ENCODE measurements at places on chromosomes 1 and 21.

DNA sequence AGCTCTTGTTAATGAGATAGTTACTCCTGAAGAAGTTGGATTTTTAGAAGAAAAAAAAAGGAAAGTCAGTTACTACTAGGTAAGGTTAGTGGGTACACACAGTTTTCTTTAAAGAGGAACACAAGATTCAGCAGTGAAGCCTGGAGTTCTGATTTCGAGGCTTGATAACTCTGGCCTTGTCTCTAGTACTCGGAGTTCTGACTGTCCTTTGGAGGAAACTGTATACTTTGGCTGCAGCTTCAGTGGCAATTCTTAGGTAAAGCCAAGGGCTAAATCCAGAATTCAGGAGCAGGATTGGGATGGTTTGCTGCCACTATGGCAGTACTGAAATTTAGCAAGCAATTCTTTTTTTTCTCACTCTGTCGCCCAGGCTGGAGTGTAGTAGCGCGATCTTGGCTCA, 9.2 kb downstream of the ACADM start:
- no peaks in the 10 kb centered on the region for H3K4me1 ChIP-seq
- H3K36me3 ChIP-seq, result peaks cover 12% of the 10 kb centered on the region
- no peak overlapping the region for H3K27ac ChIP-seq
- DNase-seq, result no peak
- no peaks in the 10 kb centered on the region for H3K27me3 ChIP-seq

GRCh38 chr1:54934869-54935268, 45.6 kb upstream of the TMEM61 start:
- H3K36me3 ChIP-seq, result peaks cover 17% of the 10 kb centered on the region
- H3K4me1 ChIP-seq, result peaks cover 4% of the 10 kb centered on the region
- no peak overlapping the region for H3K27ac ChIP-seq
- H3K27me3 ChIP-seq, result no peaks in the 10 kb centered on the region
- H3K4me3 ChIP-seq, result no peak overlapping the region
- DNase-seq, result no peak

- H3K4me1 ChIP-seq, result no peaks in the 10 kb centered on the region
- H3K36me3 ChIP-seq, result no peaks in the 10 kb centered on the region
- H3K27me3 ChIP-seq, result no peaks in the 10 kb centered on the region
Measured at GRCh38 chr1:22362626-22363402, 88.8 kb upstream of the ZBTB40 start.

DNA sequence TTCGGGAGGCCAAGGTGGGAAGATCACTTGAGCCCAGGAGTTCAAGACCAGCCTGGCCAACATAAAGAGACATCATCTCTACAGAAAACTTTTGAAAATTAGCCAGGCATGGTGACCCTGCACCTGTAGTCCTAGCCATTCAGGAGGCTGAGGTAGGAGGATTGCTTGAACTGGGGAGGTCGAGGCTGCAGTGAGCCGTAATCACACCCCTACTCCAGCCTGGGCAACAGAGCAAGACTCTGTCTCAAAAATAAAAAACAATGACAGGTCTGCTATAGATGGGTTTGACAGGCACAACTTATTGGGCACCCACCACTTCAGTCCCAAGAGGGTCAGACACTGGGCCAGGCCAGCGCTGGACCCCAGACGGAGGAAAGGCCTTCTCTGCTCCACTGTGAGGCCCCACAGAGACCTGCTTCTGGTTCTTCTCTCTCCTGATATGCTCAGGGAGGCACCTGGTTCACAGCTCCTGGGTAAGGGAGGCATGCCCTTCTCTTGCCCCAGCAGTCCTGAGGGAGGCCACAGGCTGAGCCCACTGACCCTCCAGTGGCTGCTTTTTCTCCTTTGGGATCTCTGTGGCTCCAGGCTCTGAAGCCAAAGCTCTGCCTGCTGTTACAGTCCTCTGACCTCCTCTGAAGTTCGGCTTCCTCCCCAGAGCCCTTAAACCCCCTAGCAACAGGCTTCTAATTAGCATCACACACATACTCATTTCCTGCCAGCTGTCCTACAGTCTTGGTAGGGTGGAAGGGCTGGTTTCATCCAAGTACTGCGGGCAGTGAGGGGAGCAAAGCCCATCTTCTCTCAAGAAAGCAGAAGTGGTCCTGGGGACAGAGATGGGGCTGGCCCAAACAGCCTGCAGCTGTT, 14.4 kb downstream of the S100A16 start:
- peak; percentile 87 for DNase-seq
- no peaks in the 10 kb centered on the region for H3K27me3 ChIP-seq

- H3K4me1 ChIP-seq, result no peaks in the 10 kb centered on the region
- H3K27ac ChIP-seq, result no peak overlapping the region
- H3K36me3 ChIP-seq, result peaks cover 4% of the 10 kb centered on the region
Measured at GRCh38 chr21:43318841-43319781, 107.8 kb downstream of the SIK1 start.

GRCh38 chr1:53371851-53372250, 44.0 kb upstream of the LRP8 start:
- peaks cover 2% of the 10 kb centered on the region for H3K4me1 ChIP-seq
- no peaks in the 10 kb centered on the region for H3K36me3 ChIP-seq
- H3K4me3 ChIP-seq, result no peak overlapping the region
- peak; percentile 16 for DNase-seq
- no peak overlapping the region for H3K27ac ChIP-seq

GRCh38 chr1:42674682-42675081, 7.5 kb upstream of the YBX1 start:
- H3K27me3 ChIP-seq, result no peaks in the 10 kb centered on the region
- H3K36me3 ChIP-seq, result peaks cover 32% of the 10 kb centered on the region
- H3K27ac ChIP-seq, result no peak overlapping the region
- H3K4me1 ChIP-seq, result no peaks in the 10 kb centered on the region

- no peaks in the 10 kb centered on the region for H3K27me3 ChIP-seq
- H3K36me3 ChIP-seq, result no peaks in the 10 kb centered on the region
- H3K27ac ChIP-seq, result no peak overlapping the region
Measured at GRCh38 chr1:117694543-117694942, 88.7 kb downstream of the TENT5C start.

- peak overlapping the region; percentile 93 for H3K4me3 ChIP-seq
- peaks cover 1% of the 10 kb centered on the region for H3K36me3 ChIP-seq
- peak overlapping the region; percentile 44 for H3K27ac ChIP-seq
- H3K27me3 ChIP-seq, result no peaks in the 10 kb centered on the region
- DNase-seq, result no peak
Measured at GRCh38 chr1:70353601-70354331, 756 bp downstream of the ANKRD13C start.

GRCh38 chr1:159067699-159068621, 8.6 kb downstream of the AIM2 start:
- no peak for DNase-seq
- H3K27me3 ChIP-seq, result no peaks in the 10 kb centered on the region
- H3K36me3 ChIP-seq, result no peaks in the 10 kb centered on the region
- no peak overlapping the region for H3K27ac ChIP-seq

- no peak overlapping the region for H3K27ac ChIP-seq
- 0 out of 3 replicates have a peak overlapping the region, but pooled peaks have one; percentile 28 for H3K4me3 ChIP-seq
- DNase-seq, result no peak
- peaks cover 18% of the 10 kb centered on the region for H3K4me1 ChIP-seq
Measured at GRCh38 chr1:21320410-21321108, 30.3 kb upstream of the ECE1 start.

- H3K4me1 ChIP-seq, result peaks cover 6% of the 10 kb centered on the region
- peaks cover 24% of the 10 kb centered on the region for H3K36me3 ChIP-seq
- no peak for DNase-seq
- H3K4me3 ChIP-seq, result peak overlapping the region; percentile 91
Measured at GRCh38 chr1:234605983-234606783, 3.8 kb downstream of the IRF2BP2 start.

- H3K27me3 ChIP-seq, result no peaks in the 10 kb centered on the region
- peaks cover 2% of the 10 kb centered on the region for H3K4me1 ChIP-seq
- H3K36me3 ChIP-seq, result no peaks in the 10 kb centered on the region
- DNase-seq, result no peak
Measured at GRCh38 chr1:92953491-92953890, 7.8 kb downstream of the DIPK1A start.

- no peak overlapping the region for H3K27ac ChIP-seq
- no peaks in the 10 kb centered on the region for H3K4me1 ChIP-seq
- H3K4me3 ChIP-seq, result no peak overlapping the region
- peaks cover 8% of the 10 kb centered on the region for H3K36me3 ChIP-seq
- no peak for DNase-seq
Measured at GRCh38 chr21:34559089-34559631, 47.1 kb upstream of the KCNE1 start.

DNA sequence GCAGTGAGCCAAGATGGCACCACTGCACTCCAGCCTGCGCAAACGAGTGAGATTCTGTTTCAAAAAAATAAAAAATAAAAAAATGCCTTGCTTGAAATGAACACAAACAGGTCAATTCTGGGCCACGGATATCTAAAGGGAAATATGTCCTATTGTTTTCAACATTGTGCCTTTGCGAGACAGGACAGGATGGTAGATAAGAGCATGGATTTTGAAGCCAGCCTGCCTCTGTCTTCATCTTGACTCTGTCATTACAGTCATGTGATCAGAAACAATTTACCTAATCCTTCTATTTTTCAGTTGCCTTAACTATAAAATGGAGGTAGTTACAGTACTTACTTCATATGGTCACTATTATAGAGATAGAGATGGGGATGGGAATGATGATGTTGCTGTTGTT, 56.7 kb upstream of the ZSWIM5 start:
- H3K27ac ChIP-seq, result no peak overlapping the region
- H3K36me3 ChIP-seq, result peaks cover 17% of the 10 kb centered on the region
- DNase-seq, result no peak
- H3K4me3 ChIP-seq, result no peak overlapping the region

- H3K27ac ChIP-seq, result no peak overlapping the region
- DNase-seq, result no peak
- no peak overlapping the region for H3K4me3 ChIP-seq
Measured at GRCh38 chr1:170214117-170215032, 68.6 kb downstream of the NTMT2 start.

GRCh38 chr1:218415726-218416125, 70.6 kb downstream of the TGFB2 start:
- no peak overlapping the region for H3K27ac ChIP-seq
- no peak for DNase-seq
- H3K36me3 ChIP-seq, result peaks cover 20% of the 10 kb centered on the region
- H3K4me3 ChIP-seq, result no peak overlapping the region
- no peaks in the 10 kb centered on the region for H3K4me1 ChIP-seq

DNA sequence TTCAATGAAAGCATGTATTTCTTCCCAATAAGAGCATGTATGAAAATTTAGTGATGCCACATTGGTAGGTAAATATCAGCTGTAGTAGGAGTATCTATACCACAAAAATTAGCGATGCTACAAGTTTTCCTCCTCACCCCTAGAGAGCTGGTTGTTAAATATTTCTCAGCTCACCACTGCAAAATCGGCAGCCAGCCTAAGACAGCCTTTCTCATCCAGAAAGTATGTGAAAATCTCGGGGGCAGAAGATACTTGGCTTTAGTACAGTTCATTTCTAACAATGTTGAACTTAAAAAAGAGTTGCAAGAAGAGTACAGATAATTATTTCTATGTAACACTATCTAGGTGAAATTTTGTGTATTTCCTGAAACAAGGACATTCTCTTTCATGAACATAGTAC, 235.4 kb downstream of the TPR start:
- no peaks in the 10 kb centered on the region for H3K27me3 ChIP-seq
- DNase-seq, result no peak
- H3K27ac ChIP-seq, result no peak overlapping the region
- H3K4me3 ChIP-seq, result no peak overlapping the region
- no peaks in the 10 kb centered on the region for H3K36me3 ChIP-seq
- H3K4me1 ChIP-seq, result no peaks in the 10 kb centered on the region

- no peak overlapping the region for H3K4me3 ChIP-seq
- H3K27ac ChIP-seq, result no peak overlapping the region
- no peaks in the 10 kb centered on the region for H3K36me3 ChIP-seq
- peak; percentile 84 for DNase-seq
Measured at GRCh38 chr1:206489980-206490770, 17.2 kb upstream of the RASSF5 start.

DNA sequence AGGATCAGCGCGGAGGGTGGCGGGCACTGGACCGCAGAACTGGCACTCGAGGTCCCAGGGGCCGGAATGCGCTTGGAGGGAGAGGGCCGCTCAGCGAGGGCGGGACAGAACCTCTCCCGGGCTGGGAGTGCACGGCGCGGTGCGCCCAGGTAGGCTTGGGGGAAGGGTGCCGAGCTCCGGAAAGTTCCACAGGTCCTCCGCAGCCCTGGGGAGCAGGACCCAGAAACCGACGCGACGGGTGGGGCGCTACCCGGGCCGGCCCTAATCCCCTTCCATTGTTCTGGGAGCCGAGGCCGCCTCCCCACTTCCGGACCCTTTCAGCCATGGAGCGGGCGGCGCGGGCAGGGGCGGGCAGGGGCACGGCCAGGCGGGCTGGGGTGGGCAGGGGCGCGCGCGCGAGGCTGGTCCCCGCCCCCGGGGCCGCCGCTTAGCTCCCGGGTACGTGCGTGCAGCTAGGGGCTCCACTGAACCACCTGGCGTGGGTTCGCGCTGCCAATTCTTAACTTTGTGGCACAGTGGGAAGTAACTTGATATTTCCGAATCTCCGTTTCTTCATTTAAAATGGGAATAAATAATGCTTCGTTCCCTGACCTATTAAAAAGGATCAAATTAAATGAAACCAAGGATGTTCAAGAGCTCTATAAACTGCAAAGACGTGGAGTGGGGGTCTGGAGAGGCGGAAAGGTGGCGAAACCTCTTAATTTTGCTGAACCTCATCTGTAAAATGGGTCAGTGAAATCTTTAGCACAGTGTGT, 20.7 kb downstream of the LGR6 start:
- H3K27me3 ChIP-seq, result no peaks in the 10 kb centered on the region
- no peak overlapping the region for H3K27ac ChIP-seq
- peak; percentile 58 for DNase-seq
- peak overlapping the region; percentile 85 for H3K4me3 ChIP-seq
- H3K36me3 ChIP-seq, result no peaks in the 10 kb centered on the region
- no peaks in the 10 kb centered on the region for H3K4me1 ChIP-seq

- no peak overlapping the region for H3K4me3 ChIP-seq
- no peaks in the 10 kb centered on the region for H3K36me3 ChIP-seq
- no peaks in the 10 kb centered on the region for H3K4me1 ChIP-seq
- DNase-seq, result no peak
- no peaks in the 10 kb centered on the region for H3K27me3 ChIP-seq
Measured at GRCh38 chr1:17930635-17931034, 175.5 kb downstream of the ACTL8 start.

- no peaks in the 10 kb centered on the region for H3K27me3 ChIP-seq
- DNase-seq, result peak; percentile 67
- peaks cover 4% of the 10 kb centered on the region for H3K4me1 ChIP-seq
- H3K36me3 ChIP-seq, result no peaks in the 10 kb centered on the region
- H3K27ac ChIP-seq, result no peak overlapping the region
Measured at GRCh38 chr1:21534674-21535378, 25.6 kb downstream of the ALPL start.

GRCh38 chr1:97551113-97551512, 369.7 kb downstream of the DPYD start:
- H3K4me1 ChIP-seq, result no peaks in the 10 kb centered on the region
- no peak for DNase-seq
- no peaks in the 10 kb centered on the region for H3K36me3 ChIP-seq
- no peak overlapping the region for H3K4me3 ChIP-seq

Measured in H9 (cell line).